ENCODE measurements at places on chromosomes 5 and 9. TPM values are rescaled to one million over a fixed set of nuclear protein-coding genes. Genes with fewer than 3 reads are reported as not detected.

DNA sequence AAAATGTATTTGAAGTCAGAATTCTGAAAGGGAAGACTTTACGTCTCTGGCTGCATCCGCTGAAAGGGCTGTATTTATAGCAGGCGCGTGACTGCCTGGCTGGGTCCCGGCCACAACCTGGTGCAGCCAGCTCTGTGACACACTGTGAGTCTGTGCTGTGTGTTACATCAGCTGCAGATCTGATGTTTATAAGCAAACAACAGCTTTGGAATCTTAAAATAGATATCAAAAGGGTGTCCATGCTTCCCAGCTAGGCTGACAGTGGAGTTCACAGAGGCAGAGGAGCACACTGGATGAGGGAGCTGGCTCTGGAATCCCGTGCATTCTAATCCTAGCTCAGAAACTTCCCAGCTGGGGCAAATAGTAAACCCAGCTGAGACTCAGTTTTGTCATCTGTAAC lies 433.4 kb upstream of the BRINP1 start:
- no peak for DNase-seq

DNA sequence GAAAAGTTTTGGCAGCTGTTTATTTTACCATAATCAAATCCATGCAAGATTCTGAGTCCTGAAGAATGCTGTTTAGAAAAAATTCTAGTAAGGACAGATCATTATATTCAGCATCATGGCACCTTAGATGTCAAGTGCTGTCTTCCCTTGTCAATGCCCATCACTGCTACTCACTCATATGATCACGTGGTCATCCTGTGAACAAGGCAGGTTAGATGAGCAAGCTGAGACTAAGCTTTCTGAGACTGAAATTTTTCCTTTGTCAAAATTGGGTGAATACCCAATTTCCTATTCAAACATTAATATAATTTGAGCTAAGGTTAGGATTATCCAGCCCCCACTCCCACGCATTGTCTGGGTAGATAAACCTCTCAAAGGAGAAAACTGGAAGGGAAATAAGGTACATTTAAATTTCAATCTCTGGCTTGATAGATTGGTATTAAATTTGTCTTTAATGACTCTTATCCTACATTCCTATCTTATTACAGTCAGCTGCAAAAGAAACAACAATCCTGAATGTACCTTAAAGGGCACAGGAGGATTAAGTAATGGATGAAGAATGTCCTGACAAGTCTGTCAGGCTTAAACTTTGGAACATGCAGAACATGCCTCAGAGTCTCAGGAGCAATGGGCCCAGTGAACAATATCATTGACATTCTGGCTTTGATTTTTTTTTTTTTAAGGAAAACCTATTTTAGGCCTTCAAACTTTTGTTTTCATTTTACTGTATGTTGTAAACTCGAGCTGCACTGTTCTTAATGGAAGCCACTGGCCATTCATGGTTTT lies 148.7 kb upstream of the RANBP3L start:
- no peak for DNase-seq

DNA sequence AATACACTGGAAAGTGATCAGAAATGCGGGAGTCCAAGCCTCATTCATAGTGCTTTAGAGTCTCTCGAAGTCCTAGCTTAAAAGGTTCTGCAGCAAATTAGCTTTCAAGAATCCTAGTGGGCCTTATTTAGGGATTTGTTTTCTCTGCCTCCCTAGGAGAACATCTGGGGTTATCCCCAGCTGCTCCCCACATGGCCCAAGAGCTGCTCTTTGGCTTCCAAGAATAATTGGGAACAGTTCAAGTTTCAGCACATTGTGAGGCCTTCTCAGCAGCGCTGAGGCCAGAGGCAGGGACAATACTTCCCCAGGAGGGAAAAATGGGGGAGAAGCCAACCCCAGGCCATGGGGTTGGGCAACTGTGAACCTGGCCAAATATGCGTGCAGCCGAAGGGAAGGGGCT lies 108.7 kb downstream of the LIFR start:
- no peak for DNase-seq

GRCh38 chr9:4289411-4290326 lies 10.2 kb downstream of the GLIS3 start:
- DNase-seq: no peak

GRCh38 chr5:177373806-177374205 lies 10.4 kb upstream of the SLC34A1 start:
- no peak for DNase-seq

DNA sequence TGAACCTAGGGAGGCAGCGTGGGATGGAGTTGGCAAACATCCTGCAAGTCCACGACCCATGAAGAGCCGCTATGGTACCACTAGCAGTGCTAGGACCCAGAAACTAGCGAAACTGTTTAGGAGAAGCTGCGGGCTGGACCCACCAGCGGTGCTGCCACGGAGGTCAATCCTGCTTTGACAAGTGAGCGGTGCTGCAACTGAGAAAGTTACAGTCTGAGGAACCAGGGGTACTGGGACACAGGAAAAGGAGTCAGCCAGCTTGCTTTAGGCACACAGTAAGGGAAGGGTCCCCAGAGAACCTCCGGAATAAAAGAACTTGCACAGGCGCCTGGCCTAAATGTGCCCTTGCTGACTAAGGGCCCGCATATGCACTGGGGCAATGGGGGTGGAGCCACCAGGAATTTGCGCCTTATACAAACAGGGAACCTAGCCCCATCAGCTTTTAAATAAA lies 23.6 kb upstream of the ANXA2R start:
- peak; percentile 64 for DNase-seq

DNA sequence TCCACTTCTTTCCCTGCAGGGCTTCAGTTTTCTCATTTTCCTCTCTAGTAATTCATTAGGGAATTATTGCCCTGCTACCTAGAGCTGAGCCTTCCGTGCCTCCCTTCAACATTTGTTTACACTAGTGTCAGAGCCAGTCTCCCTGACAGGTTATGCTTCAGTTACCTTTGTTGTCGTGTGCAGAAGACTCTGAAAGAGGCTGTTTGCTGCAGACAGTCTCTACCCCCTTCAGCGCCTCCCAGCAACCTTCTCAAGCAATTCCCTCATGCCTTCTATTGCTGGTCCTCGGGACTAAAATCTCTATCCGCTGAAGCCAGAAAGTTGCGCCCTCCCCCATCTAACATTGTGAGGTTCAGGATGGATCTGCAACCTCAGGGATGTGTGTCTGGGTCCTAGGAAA lies 12.8 kb downstream of the RALGPS1 start:
- no peak for DNase-seq

DNA sequence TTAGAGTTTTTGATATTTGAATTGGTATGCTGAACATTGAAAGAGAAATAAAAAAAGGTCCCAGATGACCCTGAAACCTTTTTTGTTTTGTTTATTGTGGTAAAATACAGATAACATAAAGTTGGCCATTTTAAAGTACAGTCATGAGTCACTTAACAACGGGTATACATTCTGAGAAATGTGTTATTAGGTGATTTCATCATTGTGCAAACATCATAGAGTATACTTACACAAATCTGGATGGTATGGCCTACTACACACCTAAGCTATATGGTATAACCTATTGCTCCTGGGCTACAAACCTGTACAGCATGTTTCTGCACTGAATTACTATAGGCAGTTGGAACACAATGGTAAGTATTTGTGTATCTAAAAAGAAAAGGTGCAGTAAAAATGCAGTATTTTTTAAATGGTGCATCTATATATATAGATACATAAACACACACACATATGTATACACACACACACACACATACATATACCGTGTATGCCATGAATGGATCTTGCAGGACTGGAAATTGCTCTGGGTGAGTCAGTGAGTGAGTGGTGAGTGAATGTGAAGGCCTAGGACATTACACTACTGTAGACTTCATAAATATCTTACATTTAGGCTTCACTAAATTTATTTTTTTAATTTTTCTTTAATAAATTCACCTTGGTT lies 31.0 kb downstream of the TTC1 start:
- DNase-seq: peak; percentile 30

GRCh38 chr5:39197556-39197955 lies 21.8 kb downstream of the FYB1 start:
- no peak for DNase-seq

GRCh38 chr5:118687661-118688621 lies 300.4 kb downstream of the DTWD2 start:
- DNase-seq: no peak

DNA sequence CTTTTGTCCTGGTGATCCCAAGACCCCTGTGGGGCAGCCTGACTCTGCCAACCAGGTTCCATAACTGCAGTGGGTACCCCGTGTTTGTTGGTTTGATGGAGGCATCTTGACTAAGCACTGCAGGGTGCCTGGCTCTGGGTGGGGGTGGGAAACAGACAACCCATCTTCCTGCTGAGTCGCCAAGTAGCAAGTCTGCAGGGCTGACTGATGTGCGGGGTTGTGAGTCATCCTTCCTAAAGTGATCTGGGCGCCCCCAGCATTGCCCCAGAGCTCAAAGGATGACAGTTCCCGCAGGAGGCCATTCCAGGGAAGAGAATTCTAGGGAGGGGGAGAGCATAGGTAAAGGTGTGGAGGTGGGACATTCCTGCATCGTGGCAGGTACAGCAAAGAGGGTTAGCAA lies 23.5 kb downstream of the DAB2IP start:
- DNase-seq: no peak

- DNase-seq: no peak
Measured at GRCh38 chr9:101711330-101711941, 27.0 kb downstream of the GRIN3A start.

- DNase-seq: no peak
Measured at GRCh38 chr5:55708732-55709131, 3.4 kb downstream of the SLC38A9 start.

- no peak for DNase-seq
Measured at GRCh38 chr9:136543830-136544547, 1.9 kb downstream of the NOTCH1 start.

DNA sequence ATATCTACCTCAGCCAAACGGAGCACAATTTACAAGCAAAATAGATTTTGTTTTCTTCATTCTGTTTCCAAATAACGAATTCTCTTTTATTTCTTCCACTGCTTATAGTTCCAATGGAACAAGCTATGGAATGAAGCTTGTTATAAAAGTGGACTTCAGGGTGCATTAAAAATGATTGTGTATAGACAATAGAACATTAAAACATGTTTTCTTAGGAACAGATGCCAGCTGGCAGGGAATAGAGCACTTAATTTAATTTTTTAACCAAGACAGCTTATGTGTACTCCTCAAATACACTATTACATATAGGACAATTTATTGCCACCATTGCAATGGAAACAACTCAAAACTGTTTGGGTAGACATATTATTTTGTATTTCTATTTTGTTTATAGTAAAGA lies 860.1 kb upstream of the TYRP1 start:
- no peak for DNase-seq

DNA sequence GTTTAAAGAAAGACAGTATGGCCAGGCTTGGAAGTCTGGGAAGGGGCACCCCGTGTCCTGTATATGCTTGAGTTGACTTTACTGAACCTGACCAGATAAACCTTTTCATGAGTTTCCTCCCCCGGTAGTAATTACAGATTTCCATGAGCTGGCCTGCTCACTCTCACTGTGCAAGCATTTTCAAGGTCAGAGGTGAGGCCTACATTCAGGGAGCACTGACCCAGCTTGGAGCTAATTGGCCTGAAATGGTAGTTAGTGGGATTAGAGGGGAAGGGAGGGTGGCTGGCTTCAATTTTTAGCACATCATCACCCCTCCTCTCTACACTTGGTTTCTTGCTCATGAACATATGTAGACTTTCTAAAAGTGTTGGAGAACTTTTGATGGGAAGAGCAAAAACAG lies 99.2 kb downstream of the PSAT1 start:
- DNase-seq: no peak

GRCh38 chr9:81080185-81080584 lies 609.2 kb downstream of the TLE1 start:
- no peak for DNase-seq

DNA sequence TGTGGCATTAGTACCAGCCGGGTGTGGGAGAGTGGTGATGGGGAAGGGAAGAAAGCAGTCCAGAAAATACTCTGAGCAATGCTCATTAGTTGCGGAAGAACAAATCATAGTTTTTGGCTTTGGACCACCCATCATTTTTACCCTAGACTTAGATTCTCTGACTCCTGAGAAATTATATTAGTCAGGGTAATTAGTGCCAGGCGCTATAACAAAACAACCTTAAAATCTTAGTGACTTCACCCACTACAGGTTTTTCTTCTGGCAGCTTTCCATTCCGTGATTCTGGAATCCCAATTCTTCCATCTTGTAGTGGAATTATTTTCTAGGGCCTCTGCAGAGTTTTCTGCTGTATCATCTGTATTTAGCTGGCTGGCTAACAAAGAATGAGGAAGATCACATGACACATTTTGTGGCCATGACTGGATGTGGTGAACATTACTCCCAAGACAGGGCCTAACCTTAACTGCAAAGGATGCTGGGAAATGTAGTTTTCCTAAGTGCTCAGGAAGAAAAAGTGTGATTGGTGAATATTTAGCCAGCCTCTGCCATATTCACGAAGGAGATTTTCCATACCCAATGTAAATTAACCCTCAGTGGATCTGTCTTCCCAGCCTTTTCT lies 373.0 kb upstream of the MEF2C start:
- DNase-seq: no peak

GRCh38 chr5:154097031-154097430 lies 58.3 kb downstream of the MFAP3 start:
- no peak for DNase-seq

DNA sequence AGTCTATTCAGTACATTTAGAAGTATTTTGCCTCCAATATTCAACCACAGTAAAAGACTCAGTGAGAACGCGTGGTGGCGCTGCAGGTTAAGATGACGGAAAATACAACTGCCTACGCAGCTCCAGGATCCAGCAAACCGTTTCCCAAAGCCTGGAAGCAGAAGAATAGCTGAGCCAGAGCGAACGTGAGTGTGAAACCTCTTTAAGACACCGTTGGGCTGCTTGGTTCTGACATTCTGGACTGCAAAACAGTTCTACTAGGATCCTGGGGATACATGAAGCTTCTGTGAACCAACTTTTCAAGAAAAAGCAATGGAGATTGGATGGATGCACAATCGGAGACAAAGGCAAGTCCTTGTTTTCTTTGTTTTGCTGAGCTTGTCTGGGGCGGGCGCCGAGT lies at the start of gene PCDHB16:
TSS of gene PCDHB16 (plus strand) at position 140 of the 400 bp plus-strand sequence. CDS start at position 313, 173 bp downstream.
- no peak for DNase-seq

GRCh38 chr9:14014744-14015143 lies 299.2 kb downstream of the NFIB start:
- no peak for DNase-seq

DNA sequence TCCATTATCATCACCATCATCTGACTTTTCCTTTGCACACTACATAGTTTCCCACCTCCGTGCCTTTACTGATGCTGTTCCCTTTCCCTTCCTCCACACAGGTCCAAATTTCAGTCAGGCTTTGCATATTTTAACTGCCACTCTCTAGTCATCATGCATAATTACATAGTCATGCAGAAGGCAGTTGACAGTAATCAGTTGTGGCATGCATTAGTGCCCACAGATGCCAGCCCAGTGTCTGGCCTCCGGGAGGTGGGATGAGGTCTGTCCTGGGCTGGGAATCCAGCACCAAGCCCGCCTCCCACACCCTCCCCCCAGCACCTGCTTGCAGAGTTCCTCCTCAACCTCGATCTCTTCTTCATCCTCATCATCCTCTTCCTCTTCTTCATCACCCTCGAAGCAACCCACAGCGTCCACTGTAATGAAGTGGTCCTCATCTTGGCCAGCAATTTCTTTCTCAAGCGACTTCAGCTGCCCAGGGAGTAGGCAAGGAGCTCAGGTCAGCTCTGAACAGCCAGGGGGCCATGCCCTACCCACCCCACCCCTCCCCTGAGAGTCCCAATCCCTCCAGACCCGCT lies 8.8 kb downstream of the BBLN start:
- DNase-seq: no peak

Gene SPAAR
- total RNA-seq: not detected

Gene DMRTA1
- 1.8 TPM for total RNA-seq

Gene FOXE1
- total RNA-seq: 0.82 TPM

Gene CMYA5
- total RNA-seq: 0.31 TPM

Gene ZNF883
- not detected for total RNA-seq
